ENCODE measurements at places on chromosomes 1 and 21. TPM values are rescaled to one million over a fixed set of nuclear protein-coding genes. Genes with fewer than 3 reads are reported as not detected.

GRCh38 chr1:53069663-53070327 is 7.8 kb downstream of the PODN start:
- H3K36me3 ChIP-seq, result no peaks in the 10 kb centered on the region
- peak; percentile 73 for DNase-seq
- no peak overlapping the region for H3K4me3 ChIP-seq
- no peaks in the 10 kb centered on the region for H3K27me3 ChIP-seq
- H3K27ac ChIP-seq, result no peak overlapping the region
- no peaks in the 10 kb centered on the region for H3K4me1 ChIP-seq

GRCh38 chr1:225435487-225435886 is 7.6 kb upstream of the LBR start:
- H3K36me3 ChIP-seq, result no peaks in the 10 kb centered on the region
- no peaks in the 10 kb centered on the region for H3K4me1 ChIP-seq

GRCh38 chr1:29279406-29279805 is 43.1 kb downstream of the PTPRU start:
- peaks cover 11% of the 10 kb centered on the region for H3K36me3 ChIP-seq
- no peak for DNase-seq
- no peaks in the 10 kb centered on the region for H3K27me3 ChIP-seq
- no peak overlapping the region for H3K4me3 ChIP-seq
- H3K4me1 ChIP-seq, result peaks cover 7% of the 10 kb centered on the region
- no peak overlapping the region for H3K27ac ChIP-seq

- H3K4me3 ChIP-seq, result no peak overlapping the region
- no peaks in the 10 kb centered on the region for H3K27me3 ChIP-seq
- H3K27ac ChIP-seq, result no peak overlapping the region
- no peaks in the 10 kb centered on the region for H3K36me3 ChIP-seq
These were observed 112.2 kb downstream of the USP25 start for GRCh38 chr21:15841856-15842564.

RXFP4 gene
- total RNA-seq, result not detected

MAP3K7CL gene
- 9.4 TPM for total RNA-seq

HS2ST1 gene
- 12.4 TPM for total RNA-seq

LCK gene
- total RNA-seq, result 6.1 TPM

LCE2C gene
- not detected for total RNA-seq
